ENCODE measurements at places on chromosomes 13 and 19. TPM values are rescaled to one million over a fixed set of nuclear protein-coding genes. Genes with fewer than 3 reads are reported as not detected.

The CYP4F2 gene
- not detected for total RNA-seq

The MEIOSIN gene
- not detected for total RNA-seq

GRCh38 chr13:30113983-30114570 is 193.3 kb downstream of the KATNAL1 start:
- no peaks in the 10 kb centered on the region for H3K27me3 ChIP-seq
- no peak overlapping the region for H3K27ac ChIP-seq
- H3K36me3 ChIP-seq: no peaks in the 10 kb centered on the region
- DNase-seq: no peak
- no peaks in the 10 kb centered on the region for H3K4me1 ChIP-seq

The ZNF790 gene
- total RNA-seq: 4.3 TPM

DNA sequence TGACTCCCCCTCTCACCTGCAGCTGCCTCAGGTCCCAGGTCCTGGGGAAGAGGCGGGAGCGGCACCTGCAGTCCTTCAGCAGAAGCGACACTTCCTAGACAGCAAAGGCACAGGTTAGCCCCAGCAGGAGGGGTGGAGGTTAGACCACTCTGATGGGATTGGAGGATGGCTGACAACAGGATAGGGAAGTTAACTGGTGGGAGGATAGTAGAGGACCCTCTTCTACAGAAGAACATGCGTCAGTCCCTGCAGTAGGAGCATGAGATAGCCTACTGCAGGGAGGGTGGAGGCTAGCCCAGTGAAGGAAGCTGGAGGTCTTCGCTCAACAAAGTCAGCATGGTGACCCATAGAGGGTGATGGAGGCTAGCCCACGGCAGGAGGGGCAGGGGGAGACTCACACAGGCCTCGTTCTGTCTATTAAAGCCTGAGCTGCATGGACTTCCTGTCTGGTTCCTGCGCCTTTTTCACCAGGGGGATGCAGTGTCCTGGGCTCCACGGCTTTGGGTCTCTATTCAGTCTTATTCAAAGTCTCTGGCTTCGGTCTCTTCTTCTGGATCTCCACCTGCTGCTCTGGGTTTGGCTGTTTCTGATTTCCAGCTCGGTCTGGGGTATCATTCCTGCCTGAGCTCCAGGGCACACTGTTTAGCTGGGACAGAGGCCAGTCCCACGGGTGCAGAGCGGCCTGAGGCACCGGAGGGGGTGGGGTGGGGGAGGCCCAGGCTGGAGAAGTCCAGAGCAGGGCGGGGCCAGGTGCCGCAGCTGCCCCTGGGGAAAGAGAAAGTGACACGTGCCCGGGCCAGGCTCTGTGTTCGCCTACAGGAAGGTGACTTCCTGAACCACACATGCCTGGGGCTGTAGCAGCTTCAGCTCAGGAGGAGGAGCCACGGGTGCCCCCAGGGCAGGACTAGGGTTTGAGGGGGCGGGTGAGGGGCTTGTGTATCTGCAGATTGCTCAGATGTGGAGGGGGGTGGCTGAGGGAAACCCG is 7.3 kb downstream of the IFNL3 start:
- no peak overlapping the region for H3K4me3 ChIP-seq
- no peaks in the 10 kb centered on the region for H3K36me3 ChIP-seq
- H3K27ac ChIP-seq: no peak overlapping the region
- DNase-seq: no peak

- peaks cover 6% of the 10 kb centered on the region for H3K4me1 ChIP-seq
- no peaks in the 10 kb centered on the region for H3K27me3 ChIP-seq
- H3K27ac ChIP-seq: no peak overlapping the region
- no peaks in the 10 kb centered on the region for H3K36me3 ChIP-seq
- DNase-seq: peak; percentile 70
Observed at GRCh38 chr13:83211301-83211700, 671.0 kb downstream of the SLITRK1 start.

GRCh38 chr19:42442833-42443232 is at the start of gene CXCL17:
CXCL17 (minus strand) TSS chr19:42442946; CDS start chr19:42442832, 114 bp downstream.
- H3K27ac ChIP-seq: no peak within 1 kb of the TSS
- no peak within 1 kb of the TSS for H3K4me3 ChIP-seq
- no peak for DNase-seq
- peaks cover 28% of the 10 kb centered on the region for H3K27me3 ChIP-seq
- no peaks in the 10 kb centered on the region for H3K36me3 ChIP-seq
- no peaks in the 10 kb centered on the region for H3K4me1 ChIP-seq

GRCh38 chr13:113734826-113735125 is 24.2 kb upstream of the TMEM255B start:
- no peak overlapping the region for H3K27ac ChIP-seq
- H3K4me1 ChIP-seq: no peaks in the 10 kb centered on the region
- no peak for DNase-seq
- no peaks in the 10 kb centered on the region for H3K36me3 ChIP-seq
- H3K27me3 ChIP-seq: peaks cover 39% of the 10 kb centered on the region

GRCh38 chr13:19069684-19070397 is 111.8 kb downstream of the TUBA3C start:
- no peak overlapping the region for H3K4me3 ChIP-seq
- H3K36me3 ChIP-seq: no peaks in the 10 kb centered on the region
- no peak overlapping the region for H3K27ac ChIP-seq
- no peak for DNase-seq
- no peaks in the 10 kb centered on the region for H3K4me1 ChIP-seq

DNA sequence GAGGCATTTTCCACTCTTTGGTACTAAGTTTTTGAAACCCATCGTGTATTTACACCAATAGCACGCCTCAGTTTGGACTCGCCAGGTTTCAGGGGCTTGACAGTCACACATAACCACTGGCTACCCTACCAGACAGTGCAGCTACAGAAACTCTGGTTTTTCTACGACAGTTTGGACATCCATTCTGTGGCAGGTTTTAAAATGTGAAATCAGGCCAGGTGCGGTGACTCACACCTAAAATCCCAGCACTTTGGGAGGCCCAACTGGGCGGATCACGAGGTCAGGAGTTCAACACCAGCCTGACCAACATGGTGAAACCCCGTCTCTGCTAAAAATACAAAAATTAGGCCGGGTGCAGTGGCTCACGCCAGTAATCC is 13.2 kb downstream of the KDELR1 start:
- H3K27ac ChIP-seq: no peak overlapping the region
- H3K4me1 ChIP-seq: no peaks in the 10 kb centered on the region
- H3K4me3 ChIP-seq: no peak overlapping the region

DNA sequence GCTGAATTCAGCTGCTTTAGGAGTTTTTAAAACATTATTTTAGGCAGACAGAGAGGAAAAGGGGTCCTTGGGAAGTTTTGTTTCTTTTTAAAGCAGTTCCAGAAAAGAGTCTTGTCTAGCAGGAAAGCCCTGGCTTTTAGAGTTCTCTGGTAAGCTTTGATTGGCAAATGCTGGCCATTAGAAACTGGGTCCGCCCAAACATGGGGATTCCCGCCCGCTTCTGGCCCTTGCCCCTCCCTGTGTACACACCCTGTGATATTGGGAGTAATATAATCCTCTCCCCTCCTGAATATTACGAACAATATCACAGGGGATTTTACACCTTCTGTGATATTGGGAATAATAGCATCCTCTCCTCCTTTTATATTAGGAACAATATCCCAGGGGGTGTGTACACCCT is 58.9 kb downstream of the ERICH4 start:
- H3K27me3 ChIP-seq: no peaks in the 10 kb centered on the region
- no peaks in the 10 kb centered on the region for H3K36me3 ChIP-seq
- no peak overlapping the region for H3K27ac ChIP-seq
- no peak for DNase-seq

DNA sequence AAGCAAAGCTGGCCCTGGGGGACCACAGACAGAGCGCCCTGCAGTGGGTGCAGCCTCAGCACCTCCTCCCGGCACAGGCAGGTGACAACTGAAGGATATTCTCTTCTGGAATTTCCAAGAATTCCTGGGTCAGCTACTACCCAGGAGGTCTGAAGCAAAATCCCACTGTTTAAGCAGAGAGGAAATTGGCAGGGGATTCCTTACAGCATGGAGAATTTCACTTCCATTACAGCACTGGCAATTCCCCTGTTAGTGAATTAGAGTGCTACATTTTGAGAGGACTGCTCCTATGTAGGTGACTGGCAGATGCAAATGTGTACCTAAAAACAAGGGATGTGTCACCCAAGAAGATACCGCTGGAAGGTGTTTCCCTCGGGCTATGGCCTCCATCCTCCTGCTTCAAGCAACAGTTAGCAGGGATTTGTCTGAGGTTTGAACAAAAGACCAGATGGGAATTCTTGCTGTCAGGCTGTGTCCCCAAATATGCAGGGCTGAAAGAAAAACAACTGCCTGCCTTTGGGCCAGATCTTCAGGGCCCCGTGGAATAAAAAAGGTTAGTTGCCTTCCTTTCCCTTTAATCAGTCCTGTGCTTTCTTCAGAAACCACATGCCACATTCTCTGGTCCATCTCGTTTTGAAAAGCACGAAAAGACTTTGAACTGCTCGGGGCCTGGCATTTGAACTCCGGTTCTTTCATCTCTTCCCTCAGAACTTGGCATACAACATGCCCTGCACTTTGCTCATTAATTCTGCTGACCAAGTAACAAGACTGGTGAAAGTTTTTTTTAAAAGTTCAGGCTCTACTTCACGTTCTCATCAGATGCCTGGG is 296.4 kb downstream of the DNAJC15 start:
- DNase-seq: no peak
- H3K27me3 ChIP-seq: no peaks in the 10 kb centered on the region

- DNase-seq: no peak
- H3K27me3 ChIP-seq: peaks cover 35% of the 10 kb centered on the region
Observed at GRCh38 chr13:111139452-111139851, 24.3 kb downstream of the ARHGEF7 start.

DNA sequence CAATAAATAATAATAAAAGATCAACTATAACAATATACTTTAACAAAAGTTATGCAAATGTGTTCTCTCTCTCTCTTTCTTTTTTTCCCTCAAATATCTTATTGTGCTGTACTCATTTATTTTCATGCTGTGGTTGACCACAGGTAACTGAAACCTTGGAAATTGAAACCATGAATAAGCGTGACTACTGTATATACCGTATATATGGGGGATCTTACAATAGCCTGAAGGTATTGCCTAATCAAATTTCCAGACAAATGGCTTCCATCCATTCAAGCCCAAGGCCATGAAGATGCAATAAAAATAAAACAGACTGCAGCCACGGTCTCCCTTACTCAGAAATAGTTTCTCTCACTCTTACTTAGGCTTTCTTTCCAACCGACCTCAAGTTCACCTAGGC is 98.3 kb downstream of the SLITRK6 start:
- no peaks in the 10 kb centered on the region for H3K27me3 ChIP-seq
- no peaks in the 10 kb centered on the region for H3K4me1 ChIP-seq
- no peak overlapping the region for H3K27ac ChIP-seq
- no peak overlapping the region for H3K4me3 ChIP-seq

The PNMA8C gene
- 0.18 TPM for total RNA-seq

Data from IMR-90 (cell line).